8988T (cell line): ENCODE measurements at places on chromosomes 13 and 19.

DNA sequence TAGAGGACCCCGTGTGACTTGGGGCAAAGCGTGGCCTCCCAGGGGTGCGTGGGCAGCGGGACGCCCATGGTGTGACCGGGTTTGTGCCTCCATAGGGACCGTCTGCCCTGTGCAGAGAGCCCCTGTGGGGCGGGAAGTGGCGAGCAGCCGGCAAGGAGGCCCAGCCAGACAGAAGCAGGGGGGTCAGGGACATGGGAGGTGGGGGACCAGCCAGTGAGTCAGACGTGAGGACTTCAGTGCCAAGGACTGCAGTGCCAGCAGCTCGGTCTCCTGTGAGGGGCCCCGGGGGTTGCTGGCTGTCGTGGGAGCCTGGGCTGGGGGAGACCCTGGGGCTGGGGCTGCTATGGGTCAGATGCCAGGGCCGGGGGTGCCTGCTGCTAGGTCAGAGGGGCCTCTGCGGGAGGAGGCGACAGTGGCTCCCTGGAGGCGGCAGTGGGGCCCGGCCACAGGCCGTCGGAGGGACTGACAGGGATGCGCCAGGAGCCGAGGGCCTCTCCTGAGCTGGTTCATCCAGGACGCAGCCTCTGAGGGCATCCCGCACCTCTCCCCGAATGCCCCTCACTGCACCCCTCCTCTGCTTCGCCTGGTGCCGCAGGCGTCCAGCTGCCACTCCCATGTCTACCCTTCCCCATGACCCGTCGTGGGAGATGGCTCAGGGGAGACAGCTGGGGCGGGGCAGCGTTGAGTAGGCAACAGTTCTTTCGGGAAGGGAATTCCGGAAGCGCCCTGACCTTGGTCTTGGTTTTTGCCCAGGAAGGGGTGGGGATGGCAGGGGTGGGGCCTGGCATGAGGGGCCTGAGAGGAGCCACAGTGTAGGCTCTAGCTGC is 80.0 kb downstream of the KDM4B start:
- DNase-seq: no peak

- DNase-seq: no peak
Measured at GRCh38 chr13:60230593-60230992, 66.9 kb upstream of the DIAPH3 start.

DNA sequence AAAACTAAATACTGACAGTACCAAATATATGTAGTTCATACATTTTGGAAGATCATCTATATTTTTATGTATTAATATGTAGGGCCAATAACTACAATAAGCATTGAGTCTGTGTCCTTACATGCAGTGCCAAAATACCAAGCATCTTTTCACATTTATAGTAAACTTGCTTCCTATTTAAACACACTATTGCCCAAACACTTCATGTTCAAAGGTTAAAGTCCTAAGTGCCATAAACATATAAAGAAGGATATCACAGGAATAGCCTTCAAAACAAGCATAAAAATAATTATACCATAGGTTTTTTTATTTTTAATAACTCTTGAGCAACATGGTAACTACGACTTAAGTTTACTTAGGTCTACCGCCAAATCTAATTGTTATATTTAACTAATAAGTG is 27.1 kb downstream of the EXOSC8 start:
- DNase-seq: no peak

DNA sequence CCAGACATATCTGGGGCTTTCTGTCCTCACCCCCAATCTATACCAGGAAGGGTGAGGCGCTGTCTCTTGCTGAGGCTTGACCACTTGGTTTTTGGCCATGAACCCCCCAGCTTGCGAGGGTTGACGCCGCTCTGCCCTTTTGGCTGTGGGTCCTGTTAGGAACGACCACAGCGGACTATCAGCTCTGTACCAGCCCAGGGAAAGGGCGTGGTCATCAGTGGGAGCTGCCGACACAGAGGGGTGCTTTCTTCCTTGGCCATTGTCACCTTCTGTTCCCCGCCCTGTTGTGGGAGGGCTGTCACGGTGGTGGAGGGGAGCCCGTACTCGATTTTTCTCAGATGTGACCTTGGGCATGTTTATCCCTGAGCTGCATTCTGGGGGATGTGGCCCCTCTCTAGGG is 5.7 kb downstream of the DCAF15 start:
- DNase-seq: peak; percentile 7

DNA sequence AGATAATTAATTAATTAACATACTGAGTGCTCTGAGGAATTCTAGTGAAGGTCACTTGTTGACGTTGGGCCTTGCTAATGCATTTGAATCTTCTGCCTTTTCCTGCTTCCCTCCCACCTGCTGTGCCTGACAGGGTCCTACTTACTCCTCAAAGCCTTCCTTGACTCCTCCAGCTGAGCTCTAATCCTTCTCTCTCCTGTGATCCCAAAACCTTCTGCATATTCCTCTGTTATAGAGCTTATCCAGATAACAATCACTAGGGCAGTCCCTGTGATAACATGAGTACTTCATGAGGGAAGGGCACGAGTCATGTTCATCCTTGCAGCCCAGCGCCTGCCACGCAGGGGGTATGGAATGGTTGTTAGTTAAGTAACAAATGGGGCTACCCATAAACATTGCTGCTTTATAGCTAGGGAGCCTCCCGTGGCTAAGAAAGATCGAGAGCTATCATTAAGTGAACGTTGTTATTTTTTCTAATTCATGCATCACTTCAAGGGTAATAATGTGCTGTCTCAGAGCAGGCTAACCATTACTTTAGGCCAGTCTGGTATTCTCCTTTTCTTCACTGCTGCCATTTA is 19.1 kb upstream of the SPATA13 start:
- DNase-seq: no peak

DNA sequence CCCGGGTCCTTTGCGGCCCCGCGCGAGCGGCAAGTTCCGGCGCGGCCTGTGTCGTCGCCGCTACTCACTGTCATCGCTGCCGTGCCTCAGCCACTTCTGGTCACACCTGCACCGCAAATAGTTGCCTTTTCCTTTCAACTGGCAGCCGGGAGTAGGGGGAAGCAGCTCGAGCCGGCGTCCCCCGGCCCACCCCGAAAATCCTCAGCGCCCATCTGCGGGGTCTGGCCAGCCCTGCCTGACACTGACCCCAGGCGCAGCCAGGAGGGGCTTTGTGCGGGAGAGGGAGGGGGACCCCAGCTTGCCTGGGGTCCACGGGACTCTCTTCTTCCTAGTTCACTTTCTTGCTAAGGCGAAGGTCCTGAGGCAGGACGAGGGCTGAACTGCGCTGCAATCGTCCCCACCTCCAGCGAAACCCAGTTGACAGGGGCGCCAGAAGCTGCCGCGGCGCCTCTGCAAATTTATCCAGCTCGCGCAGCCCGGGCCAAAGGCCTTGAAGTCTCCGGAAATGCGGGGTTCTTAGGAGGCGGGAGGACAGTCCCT is 1.7 kb downstream of the PDX1 start:
- no peak for DNase-seq

DNA sequence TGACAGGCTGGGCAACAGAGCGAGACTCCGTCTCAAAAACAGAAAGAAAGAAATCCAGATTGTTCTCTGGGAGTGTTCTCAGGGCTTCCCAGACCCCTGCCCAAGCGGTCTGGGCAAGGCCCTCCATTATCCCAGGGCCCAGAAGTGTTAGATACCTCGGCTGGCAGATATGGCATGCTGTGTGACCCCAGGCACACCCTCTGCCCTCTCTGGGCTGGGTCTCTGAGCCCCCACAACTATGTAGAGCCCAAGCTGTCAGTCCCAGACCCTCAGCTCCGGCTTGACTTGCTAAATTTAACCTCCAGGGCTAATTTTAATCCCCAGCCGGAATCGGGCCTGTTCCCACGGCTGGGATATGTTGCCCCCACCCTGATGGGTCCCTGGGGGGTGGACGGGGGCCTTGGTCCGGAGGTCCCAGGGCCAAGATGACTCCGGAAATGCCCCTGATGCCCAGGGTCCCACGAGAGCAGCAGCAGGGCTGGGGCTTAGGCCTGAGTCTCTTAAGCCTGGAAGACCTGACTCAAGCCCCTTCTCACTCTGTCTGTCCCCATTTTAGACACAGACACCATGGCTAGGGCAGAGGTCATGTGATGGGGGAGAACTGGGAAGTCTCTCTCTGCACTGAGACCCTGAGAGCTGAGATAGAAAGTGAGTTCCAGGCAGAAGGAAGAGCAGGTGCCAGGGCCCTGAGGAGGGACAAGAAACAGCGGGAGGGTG is 14.5 kb upstream of the TMEM161A start:
- DNase-seq: no peak

GRCh38 chr13:45328661-45329111 is 12.3 kb downstream of the TPT1 start:
- no peak for DNase-seq

- no peak for DNase-seq
Measured at GRCh38 chr19:50795664-50796073, 5.5 kb downstream of the ACP4 start.

DNA sequence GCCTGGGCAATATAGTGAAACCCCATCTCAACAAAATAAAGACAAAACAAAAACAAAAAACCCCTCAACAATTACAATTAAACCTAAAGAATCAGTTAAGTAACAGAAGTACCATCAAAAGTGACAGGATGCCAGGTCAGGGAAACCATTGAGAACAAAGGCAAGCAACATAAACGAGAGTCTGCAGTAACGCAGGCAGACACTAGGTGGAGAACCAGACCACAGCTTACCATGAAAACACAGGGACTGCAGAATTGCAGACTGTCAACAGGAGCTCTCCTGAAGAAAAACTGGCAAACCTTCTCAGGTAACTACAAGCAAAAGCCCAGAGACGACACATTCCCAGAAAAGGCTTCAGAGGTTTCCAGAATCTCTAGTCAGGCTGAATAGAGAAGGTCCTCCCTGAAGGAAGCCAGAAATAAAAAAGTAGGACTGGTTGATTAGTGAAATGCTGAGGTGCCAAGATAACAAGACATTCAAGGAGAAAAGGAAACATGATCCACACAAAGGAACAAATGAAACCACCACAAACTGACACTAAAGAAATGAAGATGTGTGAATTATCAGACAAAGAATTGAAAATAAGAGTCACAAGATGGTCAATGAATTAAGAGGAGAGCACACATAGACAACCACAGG is 2.2 kb upstream of the ZNF665 start:
- no peak for DNase-seq

- no peak for DNase-seq
Measured at GRCh38 chr13:79171141-79172061, 234.7 kb downstream of the RBM26 start.

GRCh38 chr13:113547238-113547971 is 37.1 kb upstream of the TFDP1 start:
- DNase-seq: no peak

DNA sequence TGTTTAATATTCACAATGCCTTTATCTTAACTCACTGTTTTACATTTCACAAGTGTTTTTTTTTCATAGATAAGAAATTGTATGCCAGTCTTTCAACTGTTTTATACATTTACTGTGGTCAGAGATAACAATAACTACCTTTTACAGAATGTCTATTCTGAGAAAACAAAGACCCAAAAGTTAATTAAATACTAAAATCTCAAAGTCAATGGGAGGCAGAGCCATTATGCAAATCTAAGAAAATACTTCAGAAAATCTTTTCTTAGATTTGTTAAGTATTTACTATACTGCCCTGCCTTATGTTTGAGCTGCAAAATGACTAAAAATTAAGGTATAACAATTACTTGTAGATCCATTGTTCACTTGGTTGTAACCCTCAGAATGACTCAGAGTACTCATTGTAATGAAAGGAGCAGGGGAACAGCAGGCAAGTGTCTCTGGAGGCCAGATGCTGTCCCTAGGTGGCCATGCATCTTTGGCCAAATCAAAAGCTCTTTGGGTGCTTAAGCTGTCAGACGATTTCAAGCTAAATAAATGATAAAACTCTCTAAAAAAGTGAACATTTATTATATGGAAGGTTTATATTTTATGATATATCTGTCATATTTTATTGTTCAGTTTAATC is 770.1 kb upstream of the PCDH20 start:
- no peak for DNase-seq

GRCh38 chr19:7618771-7619510 is 10.4 kb downstream of the XAB2 start:
- DNase-seq: no peak

GRCh38 chr19:1063030-1063908 is 3.7 kb upstream of the ARHGAP45 start:
- no peak for DNase-seq

- DNase-seq: no peak
Measured at GRCh38 chr13:75651013-75651412, 14.9 kb downstream of the LMO7 start.

DNA sequence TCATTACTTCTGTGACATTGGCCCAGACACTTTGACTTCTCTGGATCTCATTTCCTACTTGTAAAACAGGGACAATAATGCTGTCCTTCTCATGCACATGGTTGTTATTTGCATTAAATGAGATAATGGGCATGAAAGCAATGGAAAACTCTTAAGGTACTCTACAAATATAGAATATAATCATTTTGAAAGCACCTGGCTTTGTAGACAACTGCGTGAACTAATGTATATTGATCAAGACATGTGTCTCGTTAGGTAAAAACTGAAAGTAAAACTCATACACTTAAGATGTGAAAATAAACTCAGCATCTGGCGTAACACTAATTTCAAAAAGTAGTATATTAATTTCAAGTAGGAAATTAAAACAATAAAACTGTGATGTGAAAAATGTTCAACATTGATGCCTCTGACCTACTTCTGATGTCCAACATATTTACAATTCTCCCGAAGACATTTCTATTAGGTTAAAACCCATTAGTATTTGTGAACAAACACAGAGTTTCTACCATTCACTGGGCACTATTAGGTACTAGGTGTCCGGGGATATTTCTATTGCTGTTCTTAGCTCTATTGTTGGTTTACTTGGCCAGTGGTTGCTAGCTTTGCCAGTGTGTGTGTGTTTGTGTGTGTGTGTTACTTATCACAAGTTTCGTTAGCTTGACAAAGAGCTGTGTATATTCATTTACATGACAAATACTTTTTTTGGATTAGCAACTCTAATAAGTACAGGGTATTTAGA is 220.5 kb downstream of the KCNRG start:
- DNase-seq: no peak

DNA sequence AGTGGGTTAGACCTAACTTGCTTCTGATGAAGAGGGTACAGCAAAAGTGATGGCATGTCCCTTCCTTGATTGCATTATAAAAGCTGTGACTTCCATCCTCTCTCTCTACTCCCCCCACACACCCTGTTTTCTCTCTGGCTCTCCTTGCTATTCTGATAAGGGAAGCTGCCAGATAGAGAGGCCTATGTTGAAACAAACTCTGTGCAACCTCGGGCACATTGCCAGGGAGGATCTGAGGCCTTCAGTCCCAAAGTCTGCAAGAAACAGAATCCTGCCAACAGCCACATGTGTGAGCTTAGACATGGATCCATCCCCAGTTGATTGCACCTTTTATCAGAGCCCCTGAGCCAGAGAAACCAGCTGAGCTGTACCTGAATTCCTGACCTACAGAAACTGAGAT is 44.8 kb upstream of the ARGLU1 start:
- DNase-seq: no peak
